ENCODE measurements at places on chromosomes 6 and 20.

- no peak for DNase-seq
Observed at GRCh38 chr20:38393259-38393658, 41.9 kb downstream of the SNHG17 start.

DNA sequence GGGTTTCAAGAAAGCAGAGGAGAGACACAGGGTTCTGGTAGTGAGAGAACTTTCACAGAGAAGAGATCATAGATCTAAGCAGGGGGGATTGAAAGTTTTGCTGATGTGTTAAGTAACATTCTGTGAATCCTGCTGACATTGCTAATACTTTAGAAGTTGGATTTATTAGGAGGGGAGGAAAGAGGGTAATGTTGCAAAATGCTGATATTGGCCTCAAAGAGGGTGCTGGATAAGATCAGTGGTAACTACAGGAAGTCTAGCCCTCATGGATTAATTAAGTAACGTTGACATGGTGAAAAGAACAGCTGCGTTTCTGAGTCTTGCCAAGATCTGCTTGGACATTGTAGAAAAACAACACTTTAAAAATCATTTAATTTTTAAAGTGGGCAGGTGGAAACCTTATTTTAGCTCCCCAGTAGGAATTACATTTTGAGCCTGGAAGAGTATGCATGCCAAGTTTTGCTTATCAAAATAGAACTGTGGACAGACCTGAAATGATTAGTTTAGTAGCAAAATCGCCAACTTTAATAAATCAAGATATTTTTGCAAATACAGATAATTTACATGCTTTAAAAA is 606.0 kb upstream of the HTR1E start:
- DNase-seq = no peak

DNA sequence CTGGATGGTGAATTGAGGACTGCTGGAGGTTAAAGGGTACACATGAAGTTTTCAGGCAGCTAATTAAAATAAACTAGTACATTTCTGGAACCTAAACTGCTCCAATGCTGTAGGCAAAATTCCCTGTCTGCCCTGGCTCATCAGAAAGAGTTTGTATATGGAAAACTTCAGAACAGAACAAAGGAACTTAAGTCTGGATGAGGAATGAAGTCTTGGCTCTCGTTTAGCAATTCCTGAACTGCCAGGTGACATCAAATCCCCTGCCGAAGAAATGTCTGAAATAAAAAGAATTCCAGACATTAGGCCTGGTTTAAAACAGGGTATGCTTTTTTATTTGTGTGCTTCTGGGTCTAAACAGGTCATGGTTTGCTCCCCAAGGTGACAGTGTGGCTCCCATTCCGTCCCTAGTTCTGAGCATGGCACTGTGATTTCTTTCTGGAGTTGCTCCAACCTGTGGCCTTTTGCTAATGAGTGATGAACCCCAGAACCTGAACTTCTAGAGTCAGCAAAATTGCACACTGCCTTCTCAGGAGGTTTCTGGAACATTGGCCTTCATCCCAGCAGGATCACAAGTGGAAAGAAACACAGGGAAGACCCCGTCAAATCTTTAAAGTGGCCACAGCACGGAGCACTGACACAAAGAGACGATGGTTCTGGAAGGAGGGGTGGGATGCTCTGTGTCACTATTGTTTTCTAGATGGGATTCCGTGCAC is 129.4 kb upstream of the NAA20 start:
- DNase-seq = no peak

- DNase-seq = no peak
Observed at GRCh38 chr6:169370054-169370453, 116.4 kb upstream of the THBS2 start.

- DNase-seq = peak; percentile 57
Observed at GRCh38 chr6:64330694-64331307, 695.2 kb downstream of the PHF3 start.
